ENCODE measurements at places on chromosomes 4 and X. TPM values are rescaled to one million over a fixed set of nuclear protein-coding genes. Genes with fewer than 3 reads are reported as not detected.

Gene SPIN4
- total RNA-seq = 14.8 TPM

Gene ATP8A1
- total RNA-seq = 43.8 TPM

Gene HSFX2
- 0.53 TPM for total RNA-seq

Gene METTL14
- total RNA-seq = 47.8 TPM

Gene CENPVL1
- not detected for total RNA-seq

Gene CABS1
- total RNA-seq = not detected

Gene AREG
- 0.19 TPM for total RNA-seq

Gene ADH7
- not detected for total RNA-seq

Gene POU3F4
- total RNA-seq = not detected

Gene GPR143
- not detected for total RNA-seq

DNA sequence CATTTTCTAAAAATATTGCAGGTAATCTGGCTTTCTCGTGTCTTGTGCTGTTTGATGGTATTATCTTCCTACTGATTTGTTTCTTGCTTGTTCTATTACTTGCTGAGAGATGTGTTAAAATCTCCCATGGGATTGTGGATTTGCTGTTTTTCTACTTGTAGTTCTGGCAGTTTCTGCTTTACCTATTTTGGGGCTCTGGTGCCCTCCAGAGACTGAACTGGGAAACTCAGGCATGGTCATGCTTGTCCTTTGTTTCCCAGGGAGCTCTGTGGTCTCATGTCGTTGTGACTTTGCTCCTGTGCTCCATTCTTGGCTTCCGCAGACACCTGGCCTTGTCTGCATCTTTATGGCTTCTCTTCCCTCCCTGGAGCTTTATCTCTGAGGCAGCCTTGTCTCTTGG lies 39.5 kb downstream of the NSD2 start:
- H3K27ac ChIP-seq = peak overlapping the region; percentile 44
- no peak overlapping the region for H3K4me3 ChIP-seq
- no peak for DNase-seq
- H3K36me3 ChIP-seq = peaks cover 50% of the 10 kb centered on the region
- peaks cover 44% of the 10 kb centered on the region for H3K4me1 ChIP-seq
- no peaks in the 10 kb centered on the region for H3K27me3 ChIP-seq

DNA sequence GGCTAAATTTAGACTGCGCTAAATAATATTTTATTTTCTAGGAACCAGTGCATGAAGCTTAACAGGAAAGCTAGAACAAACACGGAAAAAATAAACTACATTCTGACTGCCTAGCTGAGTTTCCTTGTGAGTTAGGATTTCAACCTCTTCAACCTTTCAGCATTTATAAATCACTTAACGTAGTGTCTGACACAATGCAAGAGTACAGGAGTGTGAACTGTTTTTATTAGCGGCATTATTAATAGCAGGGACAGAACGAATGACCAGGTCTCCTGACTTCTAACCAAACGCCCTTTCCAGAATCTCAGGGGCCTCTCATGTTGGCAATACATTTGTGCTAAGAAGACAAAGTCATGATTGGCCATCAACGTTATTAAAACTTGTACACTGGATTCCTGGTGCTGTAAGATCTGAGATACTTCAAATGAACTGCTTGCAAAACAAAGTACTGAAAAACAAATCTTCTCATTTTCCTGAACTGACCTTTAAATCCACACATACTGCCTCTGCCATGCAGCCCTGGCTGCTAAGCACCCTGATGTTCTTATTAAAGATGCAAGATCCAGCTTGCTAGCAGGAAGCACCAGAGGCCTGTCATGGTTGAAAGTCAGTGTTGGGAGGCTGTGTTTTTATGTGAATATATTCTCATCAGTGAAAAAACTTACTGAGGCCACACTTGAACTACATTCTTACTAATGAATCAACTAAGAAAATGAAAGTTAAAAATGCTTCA lies 380.4 kb upstream of the CPEB2 start:
- no peaks in the 10 kb centered on the region for H3K27me3 ChIP-seq
- no peaks in the 10 kb centered on the region for H3K36me3 ChIP-seq
- no peaks in the 10 kb centered on the region for H3K4me1 ChIP-seq
- H3K27ac ChIP-seq = no peak overlapping the region

GRCh38 chrX:23201706-23202105 lies 132.9 kb upstream of the PTCHD1 start:
- H3K27me3 ChIP-seq = no peaks in the 10 kb centered on the region
- no peak for DNase-seq
- H3K27ac ChIP-seq = no peak overlapping the region
- no peaks in the 10 kb centered on the region for H3K4me1 ChIP-seq
- H3K4me3 ChIP-seq = no peak overlapping the region

DNA sequence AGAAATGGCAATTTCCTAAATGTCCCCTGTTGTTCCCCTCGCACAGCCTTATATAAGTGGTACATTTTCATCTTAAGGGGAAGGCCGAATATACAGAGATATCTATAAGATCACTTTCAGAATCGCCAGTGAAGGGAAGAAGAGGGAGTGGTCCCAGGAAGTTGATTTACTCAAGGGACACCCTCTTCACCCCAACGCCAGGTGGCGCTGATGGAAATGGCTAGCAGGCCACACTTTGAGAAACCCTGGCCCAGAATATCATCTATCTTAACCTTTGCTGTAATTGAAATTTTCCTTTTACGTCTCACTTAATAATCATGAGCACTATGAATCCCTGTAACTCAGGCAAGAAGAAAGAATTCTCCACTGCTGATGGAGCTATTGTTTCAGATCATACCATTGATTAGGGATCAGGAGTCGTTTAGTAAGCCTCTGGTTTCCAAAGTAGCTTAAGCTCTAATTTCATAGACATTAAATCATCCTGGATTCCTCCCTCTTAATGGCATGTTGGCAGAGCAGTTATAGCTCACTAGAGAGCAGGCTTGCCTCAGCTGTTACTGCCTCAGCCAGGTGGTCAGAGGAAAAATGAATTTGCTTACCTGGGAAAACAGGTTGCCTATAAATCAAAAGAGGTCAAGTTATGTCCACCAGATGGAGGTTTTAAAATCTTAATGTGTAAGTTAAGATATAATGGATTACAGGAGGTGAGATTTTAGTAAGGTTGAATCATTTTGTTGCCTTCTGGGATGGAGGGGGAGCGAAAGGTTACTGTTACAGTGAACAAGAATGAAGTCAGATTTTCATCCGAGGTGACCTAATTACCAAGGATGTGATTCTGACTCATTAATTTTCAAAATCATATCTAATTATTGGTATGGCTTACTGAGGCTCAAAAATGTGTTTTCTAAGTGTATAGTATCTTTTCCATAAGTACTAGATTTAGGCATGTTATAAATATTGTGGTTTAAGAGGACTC lies 941.2 kb upstream of the TENM3 start:
- DNase-seq = no peak
- no peaks in the 10 kb centered on the region for H3K27me3 ChIP-seq
- no peak overlapping the region for H3K4me3 ChIP-seq

- H3K27ac ChIP-seq = no peak overlapping the region
- peaks cover 4% of the 10 kb centered on the region for H3K36me3 ChIP-seq
- H3K4me1 ChIP-seq = peaks cover 38% of the 10 kb centered on the region
Observed at GRCh38 chr4:122668241-122668640, 47.4 kb upstream of the IL21 start.

- peaks cover 5% of the 10 kb centered on the region for H3K27me3 ChIP-seq
- peaks cover 1% of the 10 kb centered on the region for H3K4me1 ChIP-seq
- no peak overlapping the region for H3K27ac ChIP-seq
- no peak overlapping the region for H3K4me3 ChIP-seq
Observed at GRCh38 chrX:109886122-109886761, 116.7 kb upstream of the TMEM164 start.

DNA sequence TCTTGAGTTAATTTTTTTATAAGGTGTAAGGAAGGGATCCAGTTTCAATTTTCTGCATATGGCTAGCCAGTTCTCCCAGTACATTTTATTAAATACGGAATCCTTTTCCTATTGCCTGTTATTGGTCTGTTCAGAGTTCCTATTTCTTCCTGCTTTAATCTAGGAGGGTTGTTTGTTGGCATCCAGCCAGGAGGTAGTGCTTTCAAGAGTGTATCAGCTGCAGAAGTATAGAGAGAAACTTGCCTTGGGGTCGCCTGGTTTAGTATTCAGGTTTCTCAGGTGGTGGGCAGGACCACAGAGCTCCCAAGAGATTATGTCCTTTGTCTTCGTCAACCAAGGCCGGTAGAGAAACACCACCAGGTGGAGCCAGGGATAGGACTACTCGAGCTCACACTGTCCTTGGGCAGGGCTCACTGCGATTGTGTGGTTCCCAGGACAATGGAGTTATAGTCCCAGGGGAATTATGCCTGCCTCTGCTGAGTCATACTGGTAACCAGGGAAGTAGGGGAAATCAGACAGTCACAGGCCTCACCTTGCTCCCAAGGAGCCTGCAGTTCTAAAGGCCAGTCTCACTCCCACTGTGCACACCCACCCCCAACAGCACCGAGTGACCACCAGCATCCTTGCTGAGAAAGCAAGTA lies 168.1 kb downstream of the VSIG4 start:
- H3K4me1 ChIP-seq = peaks cover 33% of the 10 kb centered on the region
- DNase-seq = no peak
- H3K36me3 ChIP-seq = peaks cover 1% of the 10 kb centered on the region
- H3K27ac ChIP-seq = no peak overlapping the region
- H3K27me3 ChIP-seq = no peaks in the 10 kb centered on the region
- H3K4me3 ChIP-seq = no peak overlapping the region

- DNase-seq = no peak
- H3K36me3 ChIP-seq = no peaks in the 10 kb centered on the region
- H3K27ac ChIP-seq = no peak overlapping the region
- H3K27me3 ChIP-seq = no peaks in the 10 kb centered on the region
- H3K4me3 ChIP-seq = no peak overlapping the region
Observed at GRCh38 chrX:98398542-98398941, 1514.8 kb downstream of the RPA4 start.

DNA sequence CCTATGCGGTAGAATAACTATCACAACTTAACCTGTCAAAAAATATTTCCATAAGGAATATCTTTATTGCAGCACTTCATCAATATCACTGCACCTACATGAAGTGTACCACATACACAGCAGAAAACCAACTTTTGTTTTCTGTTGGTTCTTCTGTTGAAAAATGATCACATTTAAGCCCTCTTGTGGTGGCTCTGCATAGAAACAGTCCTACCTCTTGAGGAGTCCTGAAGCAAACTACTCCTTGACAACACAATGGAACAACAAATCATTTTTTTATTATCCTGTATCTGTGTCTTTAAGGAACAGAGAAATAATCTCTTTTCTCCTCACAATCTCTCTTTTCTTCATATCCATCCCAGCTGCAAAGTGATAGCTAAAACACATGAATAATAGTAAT lies 39.8 kb upstream of the ATOH1 start:
- peaks cover 5% of the 10 kb centered on the region for H3K27me3 ChIP-seq
- H3K27ac ChIP-seq = no peak overlapping the region
- H3K4me3 ChIP-seq = no peak overlapping the region
- H3K4me1 ChIP-seq = no peaks in the 10 kb centered on the region
- DNase-seq = no peak

DNA sequence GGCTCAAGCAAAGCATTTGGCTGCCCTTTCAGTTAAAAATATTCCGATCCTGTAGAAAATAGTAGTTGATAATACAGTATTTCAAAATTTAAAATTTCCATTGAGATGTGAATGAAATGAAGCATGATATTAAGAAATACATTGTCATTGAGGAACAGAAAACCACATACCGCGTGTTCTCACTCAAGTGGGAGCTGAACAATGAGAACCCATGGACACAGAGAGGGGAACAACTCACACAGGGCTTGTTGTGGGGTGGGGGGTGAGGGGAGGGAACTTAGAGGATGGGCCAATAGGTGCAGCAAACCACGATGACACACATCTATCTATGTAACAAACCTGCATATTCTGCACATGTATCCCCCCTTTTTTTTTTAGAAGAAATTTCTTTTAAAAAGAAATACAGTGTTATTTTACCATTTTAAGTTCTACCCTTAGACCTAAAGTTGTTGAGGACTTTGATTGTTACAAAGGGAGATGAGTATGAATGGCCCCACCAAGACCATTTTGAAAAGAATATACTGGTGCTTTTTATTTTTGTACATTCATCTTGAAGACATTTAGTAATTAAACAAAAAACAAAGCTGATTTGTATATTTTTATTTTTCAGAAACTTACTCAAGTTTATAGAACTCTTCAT lies 52.0 kb upstream of the IL13RA1 start:
- H3K36me3 ChIP-seq = peaks cover 25% of the 10 kb centered on the region
- no peaks in the 10 kb centered on the region for H3K27me3 ChIP-seq
- H3K27ac ChIP-seq = no peak overlapping the region
- peaks cover 5% of the 10 kb centered on the region for H3K4me1 ChIP-seq
- no peak overlapping the region for H3K4me3 ChIP-seq

DNA sequence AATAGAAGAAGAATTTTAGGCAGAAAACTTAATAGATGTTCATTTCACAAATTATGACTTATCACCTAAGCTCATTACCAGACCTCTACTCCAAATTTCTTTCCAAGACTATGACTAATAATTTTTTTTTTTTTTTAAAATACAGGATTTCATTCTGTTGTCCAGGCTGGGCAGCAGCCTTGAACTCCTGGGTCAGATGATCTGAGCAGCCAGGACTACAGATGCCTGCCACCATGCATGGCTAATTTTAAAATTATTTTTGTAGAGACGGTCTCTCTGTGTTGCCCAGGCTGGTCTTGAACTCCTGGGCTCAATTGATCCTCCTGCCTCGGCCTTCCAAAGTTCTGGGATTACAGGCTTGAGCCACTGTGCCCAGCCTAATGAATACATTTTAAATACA lies 119.2 kb downstream of the ARHGAP10 start:
- H3K27me3 ChIP-seq = no peaks in the 10 kb centered on the region
- H3K4me1 ChIP-seq = no peaks in the 10 kb centered on the region
- DNase-seq = no peak
- H3K27ac ChIP-seq = no peak overlapping the region
- H3K4me3 ChIP-seq = no peak overlapping the region

- DNase-seq = peak; percentile 39
- no peak overlapping the region for H3K4me3 ChIP-seq
- no peaks in the 10 kb centered on the region for H3K36me3 ChIP-seq
- H3K27ac ChIP-seq = no peak overlapping the region
- H3K27me3 ChIP-seq = no peaks in the 10 kb centered on the region
Observed at GRCh38 chrX:17788439-17788838, 51.1 kb downstream of the SCML1 start.

- peak overlapping the region; percentile 94 for H3K27ac ChIP-seq
- no peaks in the 10 kb centered on the region for H3K27me3 ChIP-seq
- H3K4me1 ChIP-seq = peaks cover 31% of the 10 kb centered on the region
- peak; percentile 75 for DNase-seq
- peak overlapping the region; percentile 95 for H3K4me3 ChIP-seq
Observed at GRCh38 chr4:158670975-158671664, 567 bp downstream of the C4orf46 start.

DNA sequence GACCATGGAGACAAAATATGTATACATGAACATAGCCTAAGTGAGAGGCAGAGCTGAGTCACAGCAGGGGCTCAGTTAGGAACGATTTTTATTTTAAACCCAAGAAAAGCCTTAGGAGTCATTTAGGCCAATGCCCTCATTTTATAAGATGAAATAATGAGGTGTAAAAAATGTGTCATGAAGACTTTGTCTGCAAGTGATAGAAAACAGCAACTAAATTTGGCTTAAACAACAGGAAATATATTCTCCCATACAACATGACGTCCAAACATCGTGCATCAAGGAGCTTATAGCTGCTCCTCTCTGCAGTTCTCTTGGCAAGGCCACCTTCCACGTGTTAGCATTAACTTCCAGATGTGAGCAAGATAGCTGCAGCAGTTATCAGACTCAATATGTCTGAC lies 16.8 kb downstream of the SCFD2 start:
- no peak overlapping the region for H3K27ac ChIP-seq
- no peaks in the 10 kb centered on the region for H3K4me1 ChIP-seq
- no peaks in the 10 kb centered on the region for H3K27me3 ChIP-seq
- no peak for DNase-seq
- H3K36me3 ChIP-seq = peaks cover 67% of the 10 kb centered on the region

GRCh38 chrX:12580548-12580947 lies 210.7 kb upstream of the PRPS2 start:
- H3K27ac ChIP-seq = no peak overlapping the region
- H3K27me3 ChIP-seq = no peaks in the 10 kb centered on the region
- no peak for DNase-seq
- no peaks in the 10 kb centered on the region for H3K36me3 ChIP-seq
- no peak overlapping the region for H3K4me3 ChIP-seq
